ENCODE measurements at places on chromosomes 7 and 10.

- DNase-seq, result no peak
Measured at GRCh38 chr10:125050383-125050782, 108.5 kb downstream of the ZRANB1 start.

GRCh38 chr10:129760416-129760815 lies 203.7 kb downstream of the EBF3 start:
- DNase-seq, result no peak

DNA sequence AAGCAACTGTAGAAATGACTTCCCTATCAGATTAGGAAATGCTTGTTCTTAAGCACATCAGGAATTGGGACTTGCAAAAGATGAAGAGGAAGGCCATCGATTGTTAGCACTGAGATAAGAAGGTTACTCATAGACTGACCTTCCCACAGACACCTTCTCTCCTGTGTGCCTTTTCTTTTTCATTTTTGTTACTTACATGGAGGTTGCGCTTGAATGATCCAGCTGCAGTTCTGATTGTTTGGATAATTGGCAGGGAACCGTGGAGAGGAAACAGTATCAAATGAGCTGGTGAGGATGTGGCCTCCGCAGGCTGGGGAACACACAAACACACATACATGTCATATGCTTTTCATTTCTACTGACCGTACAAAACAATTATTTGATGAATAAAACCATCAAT lies 134.9 kb upstream of the RSU1 start:
- DNase-seq, result no peak

GRCh38 chr7:38000272-38000671 lies 79.8 kb downstream of the EPDR1 start:
- no peak for DNase-seq

DNA sequence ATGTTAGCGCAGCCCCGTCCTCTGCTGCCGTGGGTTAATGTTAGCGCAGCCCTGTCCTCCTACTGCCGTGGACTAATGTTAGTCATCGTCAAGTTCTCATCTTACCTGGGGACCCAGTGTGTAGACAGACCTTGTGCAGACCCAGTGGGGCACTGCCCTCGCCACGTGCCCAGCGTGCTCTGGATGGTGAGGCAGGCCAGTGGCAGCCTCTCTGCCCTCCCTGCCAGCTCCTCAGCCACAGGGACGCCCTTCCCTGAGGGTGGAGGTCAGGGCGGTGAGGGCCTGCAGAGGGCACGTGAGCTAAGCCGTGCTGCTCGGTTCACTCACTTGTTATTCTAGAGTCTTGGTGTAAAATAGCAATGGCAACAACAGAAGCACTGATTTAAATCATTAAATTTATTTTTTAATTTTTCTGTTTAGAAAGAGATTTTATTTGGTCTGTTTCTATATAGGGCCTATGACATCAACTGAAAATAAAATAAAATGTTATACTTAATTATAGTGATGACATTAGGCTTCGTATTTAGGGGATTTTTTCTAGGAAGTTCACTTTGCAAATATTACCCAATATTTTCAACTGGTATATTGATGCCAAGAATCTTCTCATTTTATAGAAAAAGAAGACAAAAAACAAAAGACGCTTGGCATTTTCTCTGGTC lies 48.4 kb downstream of the NKX6-2 start:
- DNase-seq, result no peak

GRCh38 chr10:125562737-125563136 lies 120.2 kb downstream of the TEX36 start:
- DNase-seq, result no peak

- no peak for DNase-seq
Measured at GRCh38 chr10:92184977-92185376, 105.9 kb downstream of the CPEB3 start.

DNA sequence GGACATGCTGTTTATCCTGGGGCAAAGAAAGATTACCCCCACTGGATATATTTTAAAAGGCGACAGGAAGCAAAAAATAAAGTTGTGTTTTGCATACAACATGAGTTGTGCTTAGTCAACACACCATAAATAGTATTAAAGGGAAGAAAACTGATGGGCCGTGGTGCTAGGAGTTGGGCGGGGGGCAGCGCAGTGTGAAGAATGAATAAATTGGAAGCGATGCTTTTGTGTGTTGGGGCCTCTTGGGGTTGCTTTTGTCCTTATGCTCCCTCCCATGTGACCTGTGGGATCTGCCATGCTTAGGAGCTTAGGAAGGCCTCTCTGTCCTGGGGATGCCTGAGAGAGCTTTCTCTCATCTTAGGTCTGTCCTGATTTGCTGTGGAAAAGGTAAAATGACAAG lies 35.0 kb upstream of the AGR3 start:
- no peak for DNase-seq

DNA sequence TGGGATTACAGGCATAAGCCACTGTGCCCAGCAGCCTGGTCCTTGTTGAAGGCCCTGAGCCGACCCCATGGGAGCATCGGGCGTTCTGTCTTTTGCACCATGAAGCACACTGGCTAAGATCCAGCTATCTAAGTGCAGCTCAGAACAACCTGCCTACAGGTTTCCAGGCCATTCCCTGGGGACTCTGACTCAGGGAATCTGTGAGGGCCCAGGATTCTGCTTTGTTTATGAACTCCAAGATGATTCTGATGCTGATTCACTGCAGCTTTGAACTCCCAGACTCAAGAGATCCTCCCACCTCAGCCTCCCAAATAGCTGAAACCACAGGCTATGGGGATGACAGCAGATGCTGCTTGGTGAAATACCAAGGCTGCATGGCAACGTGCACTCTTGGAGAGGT lies 30.2 kb downstream of the NPTX2 start:
- no peak for DNase-seq

DNA sequence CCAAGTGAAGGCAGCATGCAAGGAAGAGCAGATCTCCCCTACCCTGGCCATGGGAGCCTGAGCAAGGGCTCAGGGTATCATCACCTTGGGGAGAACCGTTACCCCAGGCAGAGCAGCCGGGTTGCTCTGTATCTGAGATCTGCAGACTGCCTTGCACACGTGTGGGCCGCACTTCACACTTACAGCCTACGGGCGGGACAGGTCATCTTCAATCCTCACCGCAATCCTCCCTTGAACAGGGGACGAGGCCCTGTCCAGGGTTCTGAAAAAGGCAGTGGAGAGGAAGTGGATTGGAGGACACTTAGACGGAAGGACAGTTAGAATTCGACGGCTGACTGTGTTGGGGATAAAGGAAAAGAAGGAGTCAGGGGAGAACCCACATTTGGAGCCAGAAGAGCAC lies 51.4 kb downstream of the NPS start:
- no peak for DNase-seq

GRCh38 chr10:126670056-126670894 lies at the start of gene C10orf90:
TSS of gene C10orf90 (minus strand) at chr10:126670693. CDS start at chr10:126670480, 213 bp downstream.
- no peak for DNase-seq

- no peak for DNase-seq
Measured at GRCh38 chr7:159010411-159010810, 134.3 kb downstream of the VIPR2 start.

GRCh38 chr7:109259151-109259550 lies 689.5 kb downstream of the DNAJB9 start:
- DNase-seq, result no peak

- no peak for DNase-seq
Measured at GRCh38 chr10:79136236-79137005, 67.7 kb downstream of the ZMIZ1 start.

GRCh38 chr10:88866454-88866853 lies 13.6 kb upstream of the STAMBPL1 start:
- DNase-seq, result no peak

- DNase-seq, result no peak
Measured at GRCh38 chr10:7696545-7696944, 6.6 kb upstream of the ITIH2 start.

- DNase-seq, result no peak
Measured at GRCh38 chr10:25820874-25821273, 113.2 kb upstream of the MYO3A start.

DNA sequence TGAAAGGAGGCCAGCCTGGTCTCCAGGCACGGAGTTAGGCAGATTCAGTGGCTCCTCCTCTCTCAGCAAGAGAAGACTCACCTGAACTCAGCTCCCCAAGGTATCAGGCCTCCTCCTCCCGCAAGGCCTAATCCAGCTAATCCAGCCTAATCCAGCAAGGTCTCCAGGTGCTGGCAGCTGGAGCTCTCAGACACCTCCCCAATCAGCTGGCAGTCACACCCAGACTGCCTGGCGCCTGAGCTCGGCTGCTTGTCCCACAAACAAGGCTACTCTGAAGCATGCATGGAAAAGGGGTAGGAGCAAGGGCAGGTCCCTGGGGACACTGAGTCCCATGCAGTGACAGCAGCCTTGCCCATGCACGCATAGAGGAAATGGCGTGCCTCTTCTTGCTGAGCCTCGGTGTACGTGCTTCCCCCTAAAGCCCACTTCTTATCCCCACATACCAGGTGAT lies 3.3 kb upstream of the OPN4 start:
- DNase-seq, result no peak

DNA sequence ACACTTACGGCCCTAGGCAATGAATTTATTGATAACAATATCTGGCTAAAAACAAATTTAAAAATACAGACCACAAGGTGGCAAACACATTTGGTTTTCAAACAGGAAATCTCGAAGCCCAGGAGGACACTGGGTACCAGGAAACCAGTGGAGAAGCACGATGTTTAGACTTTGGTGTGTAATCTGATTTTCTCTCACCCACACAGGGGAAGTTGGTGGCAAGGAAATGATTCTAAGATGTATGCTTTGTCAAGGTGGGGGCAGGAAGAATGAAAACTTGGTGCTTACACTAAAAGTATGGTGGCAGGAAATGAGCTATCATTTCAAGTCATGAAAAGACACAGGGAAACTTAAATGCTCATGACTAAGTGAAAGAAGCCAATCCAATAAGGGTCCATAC lies 113.2 kb upstream of the ANKRD1 start:
- DNase-seq, result no peak

GRCh38 chr7:137816696-137817320 lies 30.0 kb downstream of the DGKI start:
- DNase-seq, result no peak

GRCh38 chr10:122021379-122021778 lies 32.4 kb downstream of the TACC2 start:
- no peak for DNase-seq

DNA sequence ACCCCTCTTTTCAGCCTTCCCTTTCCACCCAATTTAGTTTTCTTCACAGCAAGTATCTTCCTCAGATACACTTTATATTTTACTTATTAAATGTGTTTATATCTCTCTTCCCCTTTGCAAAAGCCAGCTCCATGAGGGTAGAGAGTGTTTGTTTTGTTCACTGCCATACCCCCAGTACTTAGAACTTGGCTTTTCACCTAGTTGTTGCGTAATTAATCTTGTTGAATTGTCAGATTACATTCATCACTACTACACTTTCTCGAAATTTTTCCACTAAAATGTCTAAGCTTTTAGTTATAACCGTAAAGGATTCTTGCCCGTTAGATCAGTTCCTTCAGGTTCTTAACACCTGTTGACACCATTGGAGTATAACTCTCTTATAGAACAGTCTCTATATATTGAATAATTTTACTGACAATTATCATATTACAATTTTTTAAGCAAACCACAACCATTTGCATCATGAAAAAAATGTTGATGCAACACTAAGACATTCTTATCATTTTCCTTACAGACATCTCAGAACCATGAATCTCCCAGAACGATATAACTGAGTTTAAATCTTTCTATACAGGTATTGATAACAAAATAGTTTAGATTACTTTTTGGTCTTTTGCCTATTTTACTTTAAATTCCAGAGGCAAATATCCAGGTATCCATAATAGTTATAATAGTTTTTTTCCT lies 29.9 kb downstream of the VWDE start:
- no peak for DNase-seq

- DNase-seq, result no peak
Measured at GRCh38 chr7:80411621-80412020, 100.2 kb downstream of the GNAT3 start.

- DNase-seq, result no peak
Measured at GRCh38 chr7:142787034-142787768, 16.4 kb downstream of the PRSS2 start.

DNA sequence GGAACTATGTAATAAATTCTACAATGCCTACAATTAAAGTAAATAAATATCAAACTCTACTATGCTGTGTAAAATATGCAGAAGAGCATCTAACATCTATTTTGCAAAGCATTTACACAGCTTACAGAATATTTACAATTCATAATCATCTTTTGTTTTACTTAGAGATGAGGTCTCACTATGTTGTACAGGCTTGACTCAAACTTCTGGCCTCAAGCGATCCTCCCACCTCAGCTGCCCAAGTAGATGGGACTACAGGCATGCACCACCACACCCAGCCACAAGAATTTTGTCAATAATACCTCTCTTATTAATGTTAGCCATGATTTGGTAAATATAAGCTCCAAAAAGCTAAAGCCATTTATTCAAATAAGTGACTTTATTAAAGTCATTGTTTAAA lies 21.9 kb upstream of the CAV2 start:
- DNase-seq, result no peak

- no peak for DNase-seq
Measured at GRCh38 chr7:43559171-43559945, 23.6 kb upstream of the STK17A start.

GRCh38 chr7:37915438-37915837 lies 1.2 kb downstream of the SFRP4 start:
- DNase-seq, result no peak
